Fibroblast of gingiva (primary cell): ENCODE measurements at places on chromosomes 12 and 14.
A peak's percentile ranks its signal among the peaks of the same experiment; 100 is the strongest.

DNA sequence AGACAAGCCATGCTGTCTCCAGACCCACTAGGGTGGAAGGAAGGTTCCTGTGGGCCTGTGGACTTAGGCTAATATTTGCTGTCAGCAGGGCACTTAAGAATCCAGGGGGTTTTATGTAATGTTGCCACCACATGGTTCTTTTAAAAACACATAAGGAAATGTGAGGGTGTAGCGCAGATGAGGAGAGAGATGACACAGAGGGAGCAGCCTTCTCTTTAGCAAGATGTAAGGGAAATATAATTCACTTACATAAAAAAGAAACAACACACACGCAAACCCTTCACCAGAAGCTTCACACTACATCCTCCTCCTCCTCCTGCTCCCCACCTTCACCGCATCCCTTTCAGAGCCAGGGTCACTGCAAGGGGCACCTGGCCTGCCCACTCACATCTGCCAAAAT, 4.9 kb upstream of the PIP4K2C start:
- DNase-seq = no peak

DNA sequence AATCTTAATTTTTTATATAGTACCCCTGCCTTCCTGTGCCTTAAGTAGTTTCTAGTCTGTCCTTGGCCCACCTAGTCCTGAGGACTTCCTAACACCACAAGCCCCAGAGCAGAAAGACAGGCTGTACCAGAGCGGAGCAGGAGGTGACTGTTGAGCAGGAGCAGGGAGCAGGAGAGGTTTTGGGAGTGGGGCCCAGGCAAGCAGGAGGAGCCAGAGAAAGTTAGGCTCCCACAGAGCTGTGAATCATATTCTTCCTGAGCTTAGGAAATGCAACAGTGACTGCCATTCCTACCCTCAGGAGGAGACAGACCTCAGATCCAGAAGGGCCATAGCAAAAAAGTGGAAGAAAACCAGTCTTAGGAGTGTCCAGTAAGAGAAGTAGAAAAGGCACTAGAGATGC, 28.3 kb upstream of the COL2A1 start:
- no peak for DNase-seq

DNA sequence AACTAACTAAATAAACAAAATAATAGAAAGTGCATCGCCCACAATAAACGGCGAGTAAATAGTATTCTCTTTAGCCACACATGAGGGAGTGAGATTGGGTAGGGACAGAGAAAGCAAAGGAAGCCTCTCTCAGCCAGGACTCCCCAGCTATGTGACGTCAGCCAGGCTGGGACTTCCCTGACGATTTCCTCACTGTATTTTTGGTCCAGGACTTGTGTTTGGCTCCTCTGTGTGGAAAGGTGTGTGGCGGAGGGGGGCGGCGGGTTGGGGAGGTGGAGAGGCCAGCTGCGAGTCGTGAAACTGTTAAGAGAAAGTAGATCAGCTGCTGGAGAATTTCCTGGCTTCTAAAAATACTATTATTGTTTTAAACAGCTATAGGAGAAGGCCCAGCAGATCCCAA, 1124.6 kb downstream of the AACS start:
- no peak for DNase-seq

- no peak for DNase-seq
Measured at GRCh38 chr14:64513271-64513670, 8.7 kb downstream of the ZBTB1 start.

- peak; percentile 72 for DNase-seq
Measured at GRCh38 chr12:84502907-84503787, 409.5 kb downstream of the SLC6A15 start.

- DNase-seq = peak; percentile 6
Measured at GRCh38 chr12:95922231-95922630, 20.2 kb downstream of the CCDC38 start.

GRCh38 chr12:94841177-94841576, 162.3 kb downstream of the NDUFA12 start:
- no peak for DNase-seq

DNA sequence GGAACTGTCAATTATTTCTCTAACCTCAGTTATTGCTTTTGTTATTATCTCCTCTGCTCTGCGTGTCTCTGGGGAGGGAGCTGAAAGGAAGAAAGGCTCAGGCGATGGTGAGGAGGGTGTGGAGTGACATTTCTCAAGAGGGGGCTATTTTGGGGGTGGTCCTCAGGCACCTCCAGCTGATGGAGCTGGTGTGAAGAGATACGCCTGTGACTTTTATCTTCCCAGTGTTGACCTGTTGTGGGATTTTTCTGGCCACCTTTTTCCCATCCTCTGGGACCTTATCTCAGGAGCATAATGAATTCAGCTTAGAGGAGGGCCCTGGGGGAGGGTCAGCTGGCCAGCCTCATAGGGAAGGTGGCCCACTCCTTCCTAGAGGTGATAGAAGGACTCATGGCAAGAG, 26.4 kb downstream of the KCNA5 start:
- DNase-seq = no peak

DNA sequence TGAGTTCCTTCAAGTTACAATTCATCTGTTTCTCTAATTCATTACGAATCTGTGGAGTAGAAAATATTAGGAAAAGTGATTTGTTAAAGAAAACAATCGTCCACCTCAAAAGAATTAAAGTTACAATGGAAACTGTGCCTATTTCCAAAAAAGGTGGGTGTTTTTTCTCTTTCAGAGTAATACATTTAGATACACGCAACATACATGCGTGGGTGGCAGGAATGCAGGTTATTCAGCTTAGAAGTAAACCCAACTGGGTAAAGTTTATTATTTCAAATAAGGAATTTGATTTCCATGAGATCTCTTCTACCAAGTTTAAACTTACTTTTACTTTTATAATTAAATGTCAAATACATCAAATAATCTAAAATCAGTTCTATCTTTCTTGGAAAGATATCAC, 52.2 kb downstream of the SSH1 start:
- no peak for DNase-seq

GRCh38 chr14:95838862-95839261, 37.8 kb upstream of the TUNAR start:
- DNase-seq = no peak

GRCh38 chr14:66038212-66038611, 448.0 kb upstream of the CCDC196 start:
- DNase-seq = no peak

GRCh38 chr14:70716958-70717357, 75.2 kb downstream of the TTC9 start:
- no peak for DNase-seq

- no peak for DNase-seq
Measured at GRCh38 chr12:3436461-3437065, 54.4 kb upstream of the PRMT8 start.

GRCh38 chr12:110530511-110530910, 28.4 kb downstream of the RAD9B start:
- DNase-seq = no peak

DNA sequence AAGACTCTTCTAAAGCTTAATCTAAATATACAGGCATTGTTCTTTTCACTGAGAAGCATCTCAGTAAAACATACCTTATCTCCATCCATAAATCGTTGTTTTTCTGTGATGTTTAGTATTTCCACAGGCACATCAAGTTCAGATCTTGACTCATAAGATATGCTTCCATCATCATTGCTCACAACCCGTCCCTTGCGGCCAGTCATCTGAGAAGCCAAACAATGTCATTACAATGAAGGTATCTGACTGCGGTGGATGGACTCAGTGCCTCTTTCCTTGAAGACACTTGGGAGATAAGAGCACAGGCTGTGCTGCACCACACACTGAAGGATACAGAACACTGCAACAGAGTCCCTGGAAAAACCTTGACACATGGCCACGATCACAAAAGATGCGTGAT, 44.8 kb downstream of the SBNO1 start:
- no peak for DNase-seq

- no peak for DNase-seq
Measured at GRCh38 chr12:75712223-75712622, 200.8 kb upstream of the KRR1 start.

- peak; percentile 18 for DNase-seq
Measured at GRCh38 chr12:115267891-115268290, 583.9 kb upstream of the TBX3 start.

- no peak for DNase-seq
Measured at GRCh38 chr12:101038289-101038871, 171.7 kb downstream of the SLC5A8 start.

GRCh38 chr12:124162151-124163110, 132.5 kb upstream of the RFLNA start:
- no peak for DNase-seq

- no peak for DNase-seq
Measured at GRCh38 chr12:40207551-40207950, 17.2 kb upstream of the LRRK2 start.
